ENCODE measurements at places on chromosomes 4 and X. TPM values are rescaled to one million over a fixed set of nuclear protein-coding genes. Genes with fewer than 3 reads are reported as not detected.

DNA sequence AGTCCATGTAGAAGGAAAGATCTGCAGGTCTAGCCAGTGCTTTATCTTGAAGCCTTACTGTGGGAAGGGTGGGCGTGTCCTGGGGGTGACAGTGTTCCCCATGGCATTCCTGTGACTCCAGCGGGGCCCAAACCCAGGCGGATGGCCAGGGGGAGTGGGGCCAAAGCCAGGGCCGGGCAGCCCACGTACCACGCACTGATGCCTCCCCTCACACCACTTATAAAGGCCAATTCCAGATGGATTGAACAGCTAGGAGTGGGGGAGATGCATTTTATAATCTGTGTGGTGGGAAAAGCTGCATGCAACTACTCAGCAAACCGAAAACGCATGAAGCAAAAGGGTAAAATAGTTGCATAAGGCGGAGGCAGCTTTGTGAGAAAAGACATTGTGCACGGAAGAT lies 36.4 kb downstream of the NELFA start:
- no peak for DNase-seq
- H3K4me3 ChIP-seq: no peak overlapping the region
- no peaks in the 10 kb centered on the region for H3K4me1 ChIP-seq
- H3K36me3 ChIP-seq: peaks cover 86% of the 10 kb centered on the region

DNA sequence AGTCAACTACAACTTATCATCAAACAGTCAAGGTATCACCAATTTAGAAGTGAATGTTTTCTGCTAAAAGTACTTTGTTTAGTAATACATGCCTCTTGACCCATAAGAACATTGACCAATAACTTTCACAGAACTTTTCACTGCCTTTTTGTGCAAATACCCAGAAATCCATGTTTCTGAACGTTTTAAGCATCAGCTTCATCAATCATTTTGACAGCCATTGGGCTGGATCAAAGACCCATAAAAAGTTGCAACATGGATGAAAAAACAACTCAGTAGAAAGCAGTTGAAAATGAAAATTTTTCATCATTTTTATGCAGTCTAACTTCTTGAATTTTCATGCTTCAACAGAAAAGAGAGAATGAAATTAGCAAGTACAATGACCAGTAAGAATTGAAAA lies 466.7 kb downstream of the TRAM1L1 start:
- H3K4me1 ChIP-seq: no peaks in the 10 kb centered on the region
- no peak for DNase-seq

DNA sequence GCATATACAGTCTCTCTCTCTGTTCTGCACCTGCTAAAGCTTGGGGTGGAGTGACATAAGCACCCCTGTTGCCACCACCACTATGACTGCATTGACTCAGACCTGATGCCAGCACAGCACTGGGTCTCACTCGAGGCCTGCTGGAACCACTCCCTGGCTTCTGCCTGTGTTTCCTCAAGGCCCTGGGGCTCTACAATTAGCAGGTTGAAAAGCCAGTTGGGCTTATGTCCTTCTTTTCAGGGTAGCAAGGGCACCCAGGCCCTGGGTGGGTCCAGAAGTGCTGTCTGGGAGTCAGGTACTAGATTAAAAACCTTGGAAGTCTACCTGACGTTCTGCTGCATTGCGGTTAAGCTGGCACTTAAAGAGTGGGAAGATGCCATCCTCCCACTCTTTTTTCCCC lies 50.5 kb upstream of the MAGEC3 start:
- no peak for DNase-seq
- H3K36me3 ChIP-seq: no peaks in the 10 kb centered on the region
- no peak overlapping the region for H3K27ac ChIP-seq
- H3K4me1 ChIP-seq: no peaks in the 10 kb centered on the region

DNA sequence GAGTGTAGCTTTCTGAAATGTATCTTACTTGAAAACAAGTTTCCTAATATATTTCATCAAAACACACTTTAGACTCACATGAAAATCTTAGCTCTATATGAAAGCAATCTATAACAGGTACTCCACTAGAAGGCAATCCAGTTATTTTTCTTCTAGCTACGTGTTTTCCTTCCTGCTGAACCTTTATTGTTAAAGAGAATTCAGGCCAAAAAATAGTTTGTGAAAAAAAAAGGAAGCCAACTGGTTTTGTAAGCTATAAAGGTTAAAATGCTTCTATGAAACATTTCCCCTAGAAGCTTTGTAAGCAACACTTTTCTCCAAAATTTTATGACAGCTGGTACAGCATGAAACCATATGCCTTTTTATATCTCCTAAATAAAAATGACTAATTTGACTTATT lies 304.7 kb upstream of the DIAPH2 start:
- no peak overlapping the region for H3K4me3 ChIP-seq
- no peaks in the 10 kb centered on the region for H3K4me1 ChIP-seq
- H3K27me3 ChIP-seq: no peaks in the 10 kb centered on the region
- no peak overlapping the region for H3K27ac ChIP-seq

The ZXDB gene
- polyA plus RNA-seq: 14.6 TPM

The F9 gene
- polyA plus RNA-seq: not detected

Measured in spinal cord (tissue), 10 donors.